Nephron progenitor cell (in vitro differentiated cells): ENCODE measurements at places on chromosomes 7 and 10.

GRCh38 chr7:71348821-71349681 lies 217.1 kb downstream of the GALNT17 start:
- peaks cover 37% of the 10 kb centered on the region for H3K4me1 ChIP-seq
- H3K4me3 ChIP-seq, result peak overlapping the region; percentile 1
- H3K27ac ChIP-seq, result peak overlapping the region; percentile 3
- peaks cover 6% of the 10 kb centered on the region for H3K27me3 ChIP-seq

DNA sequence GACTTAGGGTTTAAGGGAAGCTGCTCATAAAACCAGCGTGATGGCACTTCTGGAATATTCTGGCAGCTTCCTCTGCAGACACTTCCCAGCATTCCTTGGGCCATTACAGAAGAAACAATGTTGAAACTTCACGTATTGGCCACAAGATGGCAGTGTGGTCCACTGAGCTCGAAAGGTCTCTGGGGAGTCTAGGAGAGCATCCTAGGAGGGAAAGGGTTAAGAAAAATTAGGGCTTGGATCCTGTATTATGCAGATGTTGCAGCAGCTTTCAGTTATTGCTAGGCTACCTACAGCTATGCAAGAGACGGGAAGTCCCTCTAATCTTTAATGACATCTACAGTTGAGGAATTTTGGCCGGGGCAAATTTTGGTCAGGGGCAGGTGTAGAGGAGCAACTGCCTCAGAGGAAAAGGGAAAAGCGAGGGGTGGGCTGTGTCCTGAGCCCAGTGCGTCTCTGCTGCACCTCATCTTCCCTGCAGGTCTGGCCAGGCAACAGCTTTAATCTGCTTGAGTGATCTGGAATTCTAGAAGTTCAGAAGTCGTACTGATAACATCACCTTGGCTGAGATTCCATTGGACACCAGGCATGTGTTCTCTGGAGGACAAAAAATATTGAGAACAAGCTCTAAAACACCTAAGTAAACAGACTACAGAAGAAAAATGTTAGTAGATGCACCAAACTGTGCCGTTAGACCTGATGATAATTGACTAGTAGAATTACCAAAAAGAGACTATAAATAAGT lies 220.8 kb upstream of the PRSS58 start:
- H3K4me3 ChIP-seq, result no peak overlapping the region
- H3K36me3 ChIP-seq, result no peaks in the 10 kb centered on the region
- H3K27ac ChIP-seq, result no peak overlapping the region
- DNase-seq, result no peak
- H3K4me1 ChIP-seq, result peaks cover 7% of the 10 kb centered on the region

GRCh38 chr7:34357068-34357467 lies 300.9 kb upstream of the NPSR1 start:
- H3K36me3 ChIP-seq, result no peaks in the 10 kb centered on the region
- DNase-seq, result no peak
- H3K4me1 ChIP-seq, result no peaks in the 10 kb centered on the region
- no peak overlapping the region for H3K27ac ChIP-seq
- H3K27me3 ChIP-seq, result no peaks in the 10 kb centered on the region

- H3K4me1 ChIP-seq, result no peaks in the 10 kb centered on the region
- no peak overlapping the region for H3K4me3 ChIP-seq
- H3K27me3 ChIP-seq, result no peaks in the 10 kb centered on the region
- H3K36me3 ChIP-seq, result no peaks in the 10 kb centered on the region
- no peak overlapping the region for H3K27ac ChIP-seq
These were observed 44.3 kb downstream of the ARL5B start for GRCh38 chr10:18703521-18703920.

GRCh38 chr7:47303695-47304453 lies 278.0 kb downstream of the TNS3 start:
- H3K27me3 ChIP-seq, result peaks cover 8% of the 10 kb centered on the region
- peaks cover 57% of the 10 kb centered on the region for H3K36me3 ChIP-seq
- H3K27ac ChIP-seq, result no peak overlapping the region
- no peak overlapping the region for H3K4me3 ChIP-seq
- H3K4me1 ChIP-seq, result peaks cover 6% of the 10 kb centered on the region
- no peak for DNase-seq

- H3K36me3 ChIP-seq, result no peaks in the 10 kb centered on the region
- no peak for DNase-seq
- H3K27ac ChIP-seq, result no peak overlapping the region
- H3K4me3 ChIP-seq, result no peak overlapping the region
These were observed 606.2 kb upstream of the TEX47 start for GRCh38 chr7:89401690-89402089.

DNA sequence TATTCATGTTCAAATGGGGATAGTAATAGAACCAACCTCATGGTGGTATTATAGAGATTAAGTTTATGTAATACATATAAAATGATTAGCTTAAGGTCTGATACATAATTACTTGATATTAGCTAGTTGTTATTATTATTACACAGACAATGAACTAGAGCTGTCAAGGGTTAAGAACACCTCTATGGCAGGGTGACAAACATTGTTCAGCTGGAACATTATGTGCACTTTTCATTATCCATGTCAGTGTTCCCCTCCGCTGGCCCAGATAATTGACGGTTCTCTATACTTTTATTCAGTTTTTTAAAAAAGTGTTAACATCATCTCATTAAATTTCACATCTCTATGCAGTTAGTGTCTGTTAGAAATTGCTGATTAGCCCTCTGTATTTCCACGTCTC lies 142.1 kb downstream of the CDK14 start:
- H3K36me3 ChIP-seq, result peaks cover 23% of the 10 kb centered on the region
- no peaks in the 10 kb centered on the region for H3K4me1 ChIP-seq
- DNase-seq, result no peak
- H3K4me3 ChIP-seq, result no peak overlapping the region
- H3K27me3 ChIP-seq, result peaks cover 5% of the 10 kb centered on the region

DNA sequence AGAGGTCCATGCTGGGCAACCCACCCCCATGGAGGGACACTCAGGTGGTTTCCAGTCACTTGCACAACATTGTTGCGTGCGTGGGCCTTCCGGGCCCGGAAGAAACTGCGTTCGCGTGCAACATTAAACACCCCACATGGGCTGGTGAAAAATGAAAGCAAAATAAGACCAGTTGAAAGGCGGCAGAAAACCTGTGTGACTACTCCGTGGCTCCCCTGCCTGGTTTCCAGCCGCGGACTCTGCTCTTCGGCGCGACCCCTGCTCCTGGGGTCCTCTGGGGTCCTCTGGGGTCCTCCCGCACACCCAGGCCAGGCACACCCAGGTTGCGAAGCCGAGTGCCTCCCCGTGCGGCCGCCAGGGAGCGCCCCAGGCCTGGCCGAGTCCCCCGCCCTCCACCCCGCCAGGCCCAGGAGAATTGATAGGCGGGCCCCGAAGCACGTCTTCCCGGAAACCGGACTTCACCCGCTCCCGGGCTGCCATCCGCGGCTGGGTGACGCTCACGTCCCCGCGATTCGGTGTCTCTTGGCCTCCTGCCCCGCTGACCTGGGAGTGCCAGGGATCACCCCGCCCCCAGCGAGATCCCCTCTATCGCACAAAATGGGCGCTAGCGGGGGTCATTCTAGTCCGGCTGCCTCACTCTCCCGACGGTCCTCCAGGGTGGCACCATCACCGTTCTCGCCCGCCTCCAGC lies 1.9 kb upstream of the SH2D4B start:
- no peak overlapping the region for H3K4me3 ChIP-seq
- peaks cover 8% of the 10 kb centered on the region for H3K27me3 ChIP-seq
- H3K4me1 ChIP-seq, result peaks cover 33% of the 10 kb centered on the region

DNA sequence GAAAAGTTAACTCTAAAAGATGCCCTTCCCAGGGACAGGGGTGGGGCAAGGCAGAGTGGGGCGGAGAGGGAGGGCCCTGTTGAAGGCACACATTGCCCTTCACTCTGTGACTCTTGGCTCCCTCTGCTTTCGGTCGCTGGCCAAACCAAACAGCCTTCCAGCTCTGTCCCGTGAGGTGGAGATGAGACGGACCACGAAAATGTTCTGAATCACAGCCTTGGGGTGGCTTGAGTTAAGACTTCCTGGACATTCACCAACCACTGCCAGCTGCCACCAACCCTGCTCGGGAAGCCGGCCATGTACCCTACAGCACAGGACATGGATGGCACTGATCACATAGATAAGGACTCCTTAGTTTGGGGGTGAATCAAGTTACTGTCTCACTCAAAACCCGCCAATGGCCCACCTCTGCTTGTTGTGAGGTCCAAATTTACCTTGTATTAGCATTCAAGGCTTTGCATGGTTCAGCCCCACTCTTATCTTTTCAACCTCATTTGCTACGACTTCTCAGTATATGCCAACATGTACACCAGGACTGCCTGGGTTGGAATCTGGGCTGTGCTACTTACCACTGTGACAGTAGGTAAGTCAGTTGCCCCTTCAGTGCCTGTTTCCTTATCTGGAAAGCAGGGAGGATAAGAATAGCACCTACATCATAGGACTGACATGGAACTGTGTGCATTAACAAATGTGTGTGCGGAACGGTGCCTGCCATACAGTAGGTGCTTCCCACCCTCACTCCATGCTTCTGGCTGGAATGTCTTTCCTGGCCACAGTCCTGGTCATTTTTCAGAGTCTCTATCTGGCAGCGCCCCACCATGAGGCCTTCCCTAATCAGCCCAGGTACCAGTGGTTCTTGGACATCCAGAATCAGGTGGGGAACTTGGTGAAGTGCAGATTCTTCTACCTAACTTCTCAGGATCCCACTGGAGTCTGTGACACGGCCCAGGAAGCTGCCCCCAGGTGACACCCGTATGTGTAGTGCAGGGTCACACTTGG lies 28.0 kb downstream of the ITPRIP start:
- no peak overlapping the region for H3K27ac ChIP-seq
- H3K36me3 ChIP-seq, result peaks cover 28% of the 10 kb centered on the region
- no peak for DNase-seq

GRCh38 chr7:143434660-143435059 lies 8.6 kb upstream of the TAS2R60 start:
- no peak overlapping the region for H3K4me3 ChIP-seq
- peaks cover 7% of the 10 kb centered on the region for H3K27me3 ChIP-seq
- DNase-seq, result no peak
- no peaks in the 10 kb centered on the region for H3K36me3 ChIP-seq

DNA sequence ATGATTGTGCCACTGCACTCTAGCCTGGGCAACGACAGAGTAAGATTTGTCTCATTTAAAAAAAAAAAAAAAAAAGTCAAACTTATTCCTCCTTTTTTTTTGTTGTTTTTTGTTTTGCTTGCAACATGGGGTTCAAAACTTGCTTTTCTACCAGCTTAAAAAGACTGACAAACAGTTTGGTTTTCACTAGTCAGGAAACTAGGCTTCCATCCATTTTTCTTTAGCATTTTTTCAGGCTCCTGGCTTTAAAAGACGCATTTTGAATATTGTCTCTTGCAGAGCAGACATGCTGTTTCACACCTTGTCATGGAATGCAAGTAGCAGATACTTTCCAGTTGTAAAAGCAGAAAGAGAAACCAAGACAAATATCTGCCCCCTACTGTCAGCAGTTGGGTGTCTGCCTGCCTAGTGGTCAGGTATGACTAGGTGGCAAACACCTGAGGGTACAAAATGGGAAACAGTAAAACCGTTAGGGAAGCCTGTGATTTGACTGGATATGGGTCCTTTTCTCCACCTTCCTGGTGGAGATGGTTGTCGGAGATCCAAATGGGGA lies 139.9 kb downstream of the CCDC71L start:
- H3K27me3 ChIP-seq, result peaks cover 21% of the 10 kb centered on the region
- DNase-seq, result no peak
- no peak overlapping the region for H3K4me3 ChIP-seq
- H3K4me1 ChIP-seq, result no peaks in the 10 kb centered on the region
- H3K27ac ChIP-seq, result no peak overlapping the region

DNA sequence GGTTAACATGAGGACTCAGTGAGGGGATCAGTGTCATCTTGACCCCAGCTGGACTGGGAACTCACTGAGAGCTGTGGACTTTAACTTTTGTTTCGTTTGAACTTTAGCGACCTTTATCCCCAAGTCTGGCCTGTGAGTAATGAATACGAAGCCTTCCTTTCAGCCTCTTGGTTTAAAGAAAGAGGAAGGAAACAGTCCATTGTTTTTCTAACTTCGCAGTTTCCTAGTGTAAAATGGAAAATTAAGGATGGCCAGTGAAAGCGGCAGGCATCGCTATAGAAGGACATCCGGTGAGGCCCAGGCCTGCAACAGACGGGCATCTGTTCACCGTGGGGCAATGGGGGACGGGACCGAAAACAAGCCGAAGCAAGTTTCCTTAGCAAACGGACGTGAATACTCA lies 44.1 kb upstream of the ADO start:
- DNase-seq, result no peak
- peaks cover 22% of the 10 kb centered on the region for H3K4me1 ChIP-seq
- H3K27me3 ChIP-seq, result peaks cover 3% of the 10 kb centered on the region
- H3K27ac ChIP-seq, result peak overlapping the region; percentile 74

- H3K4me3 ChIP-seq, result no peak overlapping the region
- H3K27me3 ChIP-seq, result peaks cover 4% of the 10 kb centered on the region
- H3K36me3 ChIP-seq, result no peaks in the 10 kb centered on the region
- H3K27ac ChIP-seq, result no peak overlapping the region
These were observed 75.6 kb downstream of the POM121L12 start for GRCh38 chr7:53111031-53111430.

DNA sequence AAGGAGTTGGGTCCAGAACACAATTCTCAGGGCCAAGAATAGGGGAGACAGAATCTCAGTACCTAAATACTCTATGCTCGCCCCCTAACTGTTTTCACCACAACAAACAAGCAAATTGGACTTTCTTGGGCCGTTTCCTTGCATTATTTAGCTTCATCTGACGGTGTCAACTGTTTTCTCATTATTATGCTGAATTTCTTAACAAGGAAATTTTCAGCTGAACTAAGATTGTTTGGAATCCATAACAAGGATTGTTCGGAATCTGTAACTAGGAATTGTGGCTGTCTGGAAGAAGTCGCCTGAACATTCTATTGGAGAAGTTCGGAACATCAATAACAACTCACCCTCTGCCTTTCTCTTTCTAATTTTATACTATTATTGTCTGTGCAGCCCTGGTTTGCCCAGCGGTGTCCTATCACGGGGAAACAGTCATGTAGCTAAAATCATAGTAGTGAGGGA lies 15.5 kb upstream of the DLX6 start:
- peaks cover 100% of the 10 kb centered on the region for H3K27me3 ChIP-seq
- H3K4me3 ChIP-seq, result no peak overlapping the region
- no peak overlapping the region for H3K27ac ChIP-seq
- no peak for DNase-seq
- H3K36me3 ChIP-seq, result no peaks in the 10 kb centered on the region

- no peak overlapping the region for H3K27ac ChIP-seq
- H3K4me1 ChIP-seq, result no peaks in the 10 kb centered on the region
- DNase-seq, result no peak
- H3K4me3 ChIP-seq, result no peak overlapping the region
- H3K27me3 ChIP-seq, result peaks cover 3% of the 10 kb centered on the region
These were observed 946.3 kb downstream of the CNTNAP2 start for GRCh38 chr7:147062897-147063296.

DNA sequence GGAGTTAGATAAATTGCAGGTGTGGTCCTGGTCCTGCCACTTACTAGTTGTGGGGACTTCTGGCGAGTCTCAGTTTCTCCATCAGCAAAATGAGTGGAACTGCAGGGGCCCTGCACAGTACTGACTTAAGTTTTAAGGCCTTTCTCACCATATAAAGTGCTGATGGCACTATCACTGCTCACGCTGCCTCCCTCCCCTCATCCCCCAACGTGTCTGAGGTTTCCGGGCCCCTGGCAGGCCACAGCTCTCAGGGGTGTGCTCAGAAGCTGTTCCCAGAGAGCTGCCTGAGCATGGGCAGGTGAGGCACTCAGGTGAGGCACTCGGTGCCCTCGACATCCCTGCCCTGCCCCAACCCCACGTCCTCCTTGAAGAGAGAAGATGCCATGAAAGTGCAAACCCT lies 74.2 kb downstream of the VOPP1 start:
- DNase-seq, result no peak
- no peak overlapping the region for H3K27ac ChIP-seq
- peaks cover 13% of the 10 kb centered on the region for H3K36me3 ChIP-seq
